Cortex of kidney (tissue), 1 donor: ENCODE measurements at places on chromosomes 2 and 18.

DNA sequence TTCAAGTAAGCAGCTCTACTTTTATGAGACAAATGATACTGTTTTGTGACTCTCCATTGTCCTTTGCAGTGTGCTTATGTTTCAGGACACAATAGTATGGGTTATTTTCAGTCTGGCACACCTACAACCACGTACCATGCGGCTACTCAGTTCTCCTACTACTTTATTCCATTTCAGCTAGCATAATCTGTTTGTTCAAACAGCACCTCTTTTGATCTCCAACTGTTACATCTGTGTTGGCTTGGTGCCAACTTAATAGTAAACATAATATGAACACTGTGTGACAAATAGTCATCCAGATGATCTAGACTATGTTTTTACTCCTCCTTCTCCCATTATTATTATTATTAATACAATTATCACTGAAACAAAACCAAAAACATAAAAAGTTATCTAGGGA is 40.5 kb downstream of the MYO3B start:
- no peak for DNase-seq

DNA sequence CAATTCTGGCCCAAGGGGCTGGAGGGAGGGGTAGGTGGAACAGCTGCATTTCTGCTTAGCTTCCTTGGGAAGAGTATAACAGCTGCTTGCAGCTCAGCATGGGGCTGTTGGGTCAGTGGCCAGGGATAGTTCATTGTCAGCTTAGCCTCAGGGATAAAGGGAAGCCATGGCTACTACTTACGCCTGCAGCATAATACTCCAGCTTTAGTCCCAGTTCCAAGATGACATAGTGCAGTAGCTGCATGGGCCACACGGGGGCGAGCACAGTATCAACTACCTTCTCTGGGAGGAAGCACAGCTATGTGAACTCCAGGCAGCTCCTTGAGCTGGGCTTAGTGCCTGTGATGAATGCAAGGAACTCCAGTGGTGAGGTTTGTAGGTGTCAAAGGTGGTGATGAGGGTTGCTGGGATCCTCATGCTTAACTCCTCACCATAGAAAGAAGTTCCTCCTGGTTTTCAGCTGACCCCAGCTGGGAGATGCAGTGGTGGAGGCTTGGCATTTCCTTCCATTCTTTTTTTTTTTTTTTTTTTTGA is 35.4 kb upstream of the RHOB start:
- no peak for DNase-seq

- DNase-seq, result no peak
Observed at GRCh38 chr2:17847236-17847635, 31.0 kb downstream of the MSGN1 start.

GRCh38 chr2:74959106-74959751 is 786 bp downstream of the POLE4 start:
- no peak for DNase-seq

- DNase-seq, result no peak
Observed at GRCh38 chr2:162060532-162060931, 13.5 kb downstream of the DPP4 start.

GRCh38 chr2:138090330-138090729 is 126.1 kb downstream of the HNMT start:
- no peak for DNase-seq

DNA sequence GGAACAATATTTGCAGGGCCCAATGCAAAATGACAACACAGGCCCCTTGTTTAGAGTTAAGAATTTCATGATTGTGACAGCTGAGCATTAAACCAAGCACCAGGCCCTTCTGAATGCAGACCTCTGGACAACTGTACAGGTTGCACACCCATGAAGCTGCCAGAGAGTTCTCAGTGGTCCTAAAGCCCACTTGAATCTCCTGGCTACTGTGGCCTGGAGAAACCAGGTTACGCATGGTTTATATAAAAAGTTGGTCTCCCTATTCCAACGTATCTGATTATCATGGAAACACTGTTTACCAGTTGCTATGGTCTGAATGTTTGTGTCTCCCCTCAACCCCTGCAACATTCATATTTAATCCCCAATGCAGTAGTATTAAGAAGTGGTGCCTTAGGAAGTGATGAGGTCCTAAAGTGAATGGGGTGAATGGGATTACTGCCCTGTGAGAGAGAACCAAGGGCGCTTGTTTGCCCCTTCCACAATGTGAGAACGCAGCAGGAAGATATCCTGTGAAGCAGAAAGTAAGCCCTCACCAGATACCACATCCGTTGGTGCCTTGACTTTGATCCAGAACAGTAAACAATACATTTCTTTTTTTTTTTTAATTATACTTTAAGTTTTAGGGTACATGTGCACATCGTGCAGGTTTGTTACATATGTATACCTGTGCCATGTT is 48.0 kb upstream of the ANXA4 start:
- no peak for DNase-seq

- no peak for DNase-seq
Observed at GRCh38 chr2:233241803-233242202, 9.7 kb upstream of the ATG16L1 start.

- no peak for DNase-seq
Observed at GRCh38 chr2:557635-558301, 119.4 kb downstream of the TMEM18 start.

DNA sequence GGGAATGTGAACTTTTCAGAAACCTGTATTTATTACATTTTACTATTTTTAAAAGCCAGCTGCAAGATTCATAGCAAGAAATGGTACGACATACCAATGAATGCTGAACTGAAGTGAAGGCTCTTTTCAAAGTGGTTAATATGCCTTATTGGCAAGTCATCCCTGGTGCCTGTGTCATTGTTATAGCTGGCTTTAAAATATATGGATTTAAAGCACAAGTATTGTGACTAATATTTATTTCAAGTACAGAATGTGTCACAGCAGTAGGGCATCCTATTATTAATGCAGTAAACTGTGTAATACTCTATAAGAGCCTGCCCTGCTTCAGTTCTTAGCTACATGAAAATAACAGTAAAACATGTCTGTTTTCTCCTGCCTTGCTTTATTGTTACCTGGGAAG is 10.8 kb downstream of the TSHZ1 start:
- DNase-seq, result no peak

DNA sequence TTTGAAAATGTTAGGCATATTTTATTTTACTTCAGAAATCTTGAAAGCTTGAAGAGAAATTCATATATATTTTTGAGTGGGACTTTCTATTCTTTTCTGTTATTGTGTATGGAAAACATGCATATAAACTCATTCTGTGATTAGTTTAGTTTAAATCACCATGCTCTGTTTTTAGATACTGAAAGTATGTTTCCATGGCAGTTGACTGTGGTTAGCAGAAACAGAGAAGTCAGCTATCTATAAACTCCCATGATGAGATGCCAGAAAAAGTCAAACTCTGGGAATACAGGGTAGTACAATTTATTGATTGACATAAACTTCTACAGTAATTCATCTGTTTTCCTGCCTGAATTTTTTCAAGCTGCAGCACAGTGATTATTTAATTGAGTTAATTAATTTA is 905.3 kb upstream of the VRK2 start:
- DNase-seq, result no peak

DNA sequence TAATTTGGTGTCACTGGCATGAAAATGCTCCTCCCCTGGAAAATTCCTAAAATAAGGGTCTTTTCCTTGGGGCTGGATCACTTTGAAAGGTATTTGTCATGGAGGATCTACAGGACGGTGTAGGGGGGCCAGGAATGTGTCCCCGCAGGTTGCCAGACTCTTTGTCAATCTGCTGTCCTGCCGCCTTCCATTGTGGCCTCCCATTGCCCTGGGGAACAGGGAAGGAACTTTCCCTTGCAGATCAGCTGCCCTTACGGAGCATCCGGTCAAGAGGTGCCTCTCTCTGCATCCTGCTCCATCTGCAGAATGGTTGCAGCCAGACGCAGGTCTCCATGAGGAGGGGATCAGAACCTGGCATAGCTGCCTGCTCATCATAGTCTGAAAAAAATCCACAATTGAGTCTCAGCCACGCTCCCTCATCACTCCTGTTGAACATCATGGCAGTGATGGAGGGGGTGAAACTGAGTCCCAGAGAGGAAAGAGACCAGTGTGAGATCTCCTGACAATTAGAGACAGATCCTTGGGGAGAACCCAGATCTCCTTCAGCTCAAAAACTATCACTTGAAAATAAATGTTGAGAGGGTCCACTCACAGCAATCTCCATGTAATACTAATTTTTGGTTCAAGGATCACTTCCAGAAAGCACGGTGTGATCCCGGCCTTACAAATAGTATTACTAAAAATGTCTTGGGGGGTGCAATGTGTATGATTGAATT is 244.8 kb downstream of the MYCN start:
- DNase-seq, result no peak

DNA sequence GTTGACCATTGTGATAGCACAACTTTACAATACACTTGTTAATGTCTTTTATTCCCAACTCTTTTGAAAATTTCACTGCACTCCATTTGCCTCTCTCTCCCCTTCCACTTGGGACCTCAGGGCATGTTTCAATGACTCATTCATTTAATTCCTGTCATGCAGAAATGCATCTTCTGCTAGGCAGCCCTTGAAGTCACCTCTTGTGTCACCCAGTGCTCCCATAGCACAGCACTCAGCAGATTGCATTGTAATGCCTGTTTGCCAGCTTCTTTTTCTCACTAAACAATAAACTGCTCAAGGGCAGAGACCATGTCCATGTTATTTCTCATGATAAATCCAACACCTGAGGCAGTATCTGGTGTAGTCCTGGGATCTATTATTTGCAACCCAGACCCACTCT is 85.9 kb upstream of the ACSL3 start:
- no peak for DNase-seq

GRCh38 chr18:79395761-79396404 is at the start of gene NFATC1:
Gene NFATC1 (plus strand): TSS chr18:79395930. CDS start chr18:79396225, 295 bp downstream.
- DNase-seq, result no peak

DNA sequence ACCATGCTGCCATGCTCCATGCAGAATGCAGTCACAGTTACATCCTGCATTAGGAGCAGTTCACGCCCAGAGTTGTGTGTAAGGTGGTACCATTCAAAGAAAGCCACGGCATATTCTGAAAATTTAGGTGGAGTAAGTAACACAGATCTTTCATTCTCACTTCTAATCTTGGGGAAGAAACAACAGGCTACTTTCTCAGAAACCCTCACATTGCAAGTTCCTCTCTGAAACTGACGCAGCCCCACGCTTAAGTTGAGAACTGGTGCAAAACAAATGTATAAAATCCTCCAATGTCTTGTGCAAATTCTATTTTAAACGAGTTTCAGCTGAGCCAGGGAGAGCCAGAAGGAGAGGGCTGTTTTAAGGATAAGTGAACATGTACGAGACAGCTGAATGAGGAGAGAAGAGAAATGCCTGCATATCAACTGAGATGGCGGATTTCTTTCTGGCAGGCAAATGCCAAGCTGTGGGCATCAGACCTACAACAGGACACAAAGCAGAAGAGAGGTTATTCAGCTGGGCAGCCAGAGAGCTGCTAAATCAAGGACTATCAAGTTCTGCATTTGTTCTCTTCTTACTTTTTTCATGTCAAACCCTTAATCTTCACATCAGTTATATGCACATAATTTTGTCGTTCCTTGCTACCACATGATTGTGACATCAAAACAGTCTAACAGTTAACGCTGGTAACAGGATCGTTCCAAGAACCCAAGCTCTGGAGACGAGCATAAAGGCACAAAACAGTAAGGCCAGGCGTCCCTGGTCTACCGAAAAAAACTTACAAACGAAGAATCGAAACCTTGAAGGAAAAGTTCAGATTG is 6.4 kb downstream of the ARL4C start:
- DNase-seq, result no peak

- no peak for DNase-seq
Observed at GRCh38 chr2:73896362-73897239, 3.8 kb downstream of the ACTG2 start.
